Daoy (cell line): ENCODE measurements at places on chromosomes 12 and 14. TPM values are rescaled to one million over a fixed set of nuclear protein-coding genes. Genes with fewer than 3 reads are reported as not detected.
A peak's percentile ranks its signal among the peaks of the same experiment; 100 is the strongest.

The DENND5B gene
- 13.2 and 18.1 TPM in 2 replicates for total RNA-seq

The NRL gene
- total RNA-seq, result 3.1 and 5.9 TPM in 2 replicates

The DPF3 gene
- total RNA-seq, result 5.0 and 6.4 TPM in 2 replicates

The TPH2 gene
- not detected in 2 replicates for total RNA-seq

The SELPLG gene
- total RNA-seq, result 0.21 and 0.23 TPM in 2 replicates

The DDN gene
- 0.80 TPM in 1 of 2 replicates, not detected in the other for total RNA-seq

The UBE2N gene
- 130 and 223 TPM in 2 replicates for total RNA-seq

The MEG3 gene
- 13.5 and 14.3 TPM in 2 replicates for total RNA-seq

The NOVA1 gene
- total RNA-seq, result 0.65 and 2.4 TPM in 2 replicates

The PLEKHD1 gene
- total RNA-seq, result 0.06 TPM in 1 of 2 replicates, not detected in the other

DNA sequence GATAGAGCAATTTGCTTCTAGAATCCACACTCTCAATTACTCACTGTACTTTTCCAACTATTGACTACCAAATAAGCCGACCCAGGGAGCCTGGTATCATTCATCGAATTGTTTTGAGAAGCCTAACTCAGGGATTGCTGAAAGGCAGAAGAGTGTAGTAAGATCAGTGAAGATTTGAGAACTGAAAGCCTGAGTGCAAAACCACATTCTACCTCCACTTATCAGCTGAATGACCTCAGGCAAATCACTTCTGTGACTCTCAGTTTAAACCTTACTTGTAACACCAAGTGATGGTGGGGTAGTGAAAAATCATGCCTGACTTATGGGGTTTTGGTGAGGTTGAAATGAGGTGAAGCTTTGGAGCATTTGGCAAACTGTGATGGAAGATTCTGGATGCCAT lies 126.1 kb upstream of the MAX start:
- DNase-seq, result no peak

- DNase-seq, result peak; percentile 56
Measured at GRCh38 chr14:24806061-24806678, 172.2 kb upstream of the GZMB start.

DNA sequence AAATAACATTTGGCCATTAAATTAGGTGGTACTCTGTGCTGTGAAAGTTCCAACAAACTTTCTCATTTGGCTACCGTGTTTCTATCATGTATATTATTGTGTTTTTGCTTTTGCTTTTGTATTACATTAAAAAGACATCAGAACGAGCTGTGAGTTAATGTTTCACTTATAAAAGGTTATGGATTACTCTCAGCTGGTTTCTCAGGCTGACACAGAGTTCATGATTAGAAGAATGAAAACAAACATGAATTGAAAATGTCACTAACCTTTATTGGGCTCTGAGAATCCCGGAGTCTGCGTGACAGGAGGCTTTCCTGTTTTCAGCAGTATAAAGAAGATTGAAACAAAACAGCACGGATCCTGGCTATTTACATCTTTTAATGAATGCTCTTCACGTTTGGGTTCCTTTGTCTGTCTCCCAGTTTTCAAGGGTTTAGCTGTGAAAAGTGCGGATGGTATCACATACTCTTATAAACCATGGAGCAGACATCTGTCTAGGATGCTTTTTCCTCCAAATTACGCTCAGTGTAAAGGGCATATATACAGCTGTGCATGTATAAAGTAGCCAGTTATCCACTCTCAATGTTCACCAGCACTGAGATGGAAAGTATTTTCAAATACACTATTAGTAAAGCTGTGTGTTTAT lies 153.6 kb downstream of the PTCSC3 start:
- no peak for DNase-seq

- no peak for DNase-seq
Measured at GRCh38 chr14:65810322-65810721, 397.8 kb downstream of the FUT8 start.

GRCh38 chr12:77102123-77102522 lies 36.8 kb upstream of the E2F7 start:
- no peak for DNase-seq

DNA sequence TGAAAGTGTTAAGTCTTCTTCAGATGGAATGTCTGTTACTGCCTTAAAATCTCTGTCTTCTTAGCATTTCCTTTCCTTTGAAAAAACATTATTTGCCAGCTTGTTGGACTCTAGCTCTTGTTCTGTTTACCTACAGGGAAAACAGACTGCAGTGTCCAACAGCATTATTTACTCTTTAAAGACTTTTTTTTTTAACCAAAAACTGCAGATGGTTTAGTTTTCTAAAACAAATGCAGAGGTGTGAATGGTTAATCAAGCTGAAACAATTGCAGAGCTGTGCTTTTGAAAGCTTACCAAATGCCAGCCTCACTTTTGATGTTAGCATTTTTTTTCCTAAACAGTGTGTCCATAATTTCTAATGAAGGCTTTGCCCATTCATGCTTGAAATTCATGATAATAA lies 323.3 kb downstream of the TMEM117 start:
- DNase-seq, result no peak

GRCh38 chr14:75610834-75611233 lies 32.4 kb downstream of the FLVCR2 start:
- DNase-seq, result no peak

GRCh38 chr14:62745496-62745895 lies 299.8 kb downstream of the KCNH5 start:
- no peak for DNase-seq

GRCh38 chr14:26597589-26598080 lies at the start of gene NOVA1:
NOVA1 (minus strand) TSS chr14:26598033; CDS start chr14:26597436, 597 bp downstream.
- no peak for DNase-seq

- no peak for DNase-seq
Measured at GRCh38 chr14:100755649-100756048, 29.0 kb downstream of the DLK1 start.

GRCh38 chr14:100880271-100881101 lies 23.0 kb downstream of the RTL1 start:
- DNase-seq, result no peak

DNA sequence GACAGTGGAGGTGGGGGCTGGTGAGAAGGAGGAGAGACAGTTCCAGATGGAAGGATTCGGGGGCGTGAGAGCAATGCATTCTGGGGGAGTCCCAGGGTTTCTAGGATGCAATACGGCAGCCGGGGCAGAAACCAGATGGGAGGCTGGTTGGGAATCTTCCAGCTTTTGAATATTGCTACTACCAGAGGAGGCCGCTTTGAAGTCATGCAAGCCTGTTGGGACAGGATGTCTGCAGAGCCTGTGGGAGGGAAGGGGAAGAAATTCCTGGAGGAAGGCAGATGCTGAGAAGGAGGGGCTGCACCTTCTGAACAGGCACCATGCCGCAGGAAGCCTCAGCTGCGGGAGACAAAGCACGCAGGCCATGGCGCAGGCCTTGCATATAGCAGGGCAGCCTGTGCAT lies 105.4 kb downstream of the APAF1 start:
- DNase-seq, result no peak

GRCh38 chr12:65492998-65493912 lies 214.8 kb downstream of the MSRB3 start:
- DNase-seq, result peak; percentile 13

- no peak for DNase-seq
Measured at GRCh38 chr12:16833376-16834015, 227.5 kb upstream of the LMO3 start.

DNA sequence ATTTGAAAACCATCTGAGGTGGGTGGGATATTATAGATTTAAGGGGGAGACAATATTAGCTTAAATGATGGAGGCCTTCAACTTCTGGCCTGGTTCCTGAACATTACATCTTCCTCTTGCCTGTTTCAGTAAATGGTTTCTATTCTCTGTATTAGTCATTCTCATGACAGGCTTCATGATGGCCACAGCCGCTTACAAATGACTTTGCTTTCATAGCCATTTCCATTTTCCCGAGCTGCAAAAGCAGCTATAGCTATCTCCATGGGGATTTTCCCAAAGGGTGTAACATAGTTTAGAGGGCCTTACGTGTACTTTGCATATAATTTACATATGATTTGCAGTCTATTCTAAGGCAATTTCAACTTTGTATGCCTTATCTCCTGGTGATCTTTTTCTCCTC lies 121.8 kb downstream of the NRXN3 start:
- no peak for DNase-seq

DNA sequence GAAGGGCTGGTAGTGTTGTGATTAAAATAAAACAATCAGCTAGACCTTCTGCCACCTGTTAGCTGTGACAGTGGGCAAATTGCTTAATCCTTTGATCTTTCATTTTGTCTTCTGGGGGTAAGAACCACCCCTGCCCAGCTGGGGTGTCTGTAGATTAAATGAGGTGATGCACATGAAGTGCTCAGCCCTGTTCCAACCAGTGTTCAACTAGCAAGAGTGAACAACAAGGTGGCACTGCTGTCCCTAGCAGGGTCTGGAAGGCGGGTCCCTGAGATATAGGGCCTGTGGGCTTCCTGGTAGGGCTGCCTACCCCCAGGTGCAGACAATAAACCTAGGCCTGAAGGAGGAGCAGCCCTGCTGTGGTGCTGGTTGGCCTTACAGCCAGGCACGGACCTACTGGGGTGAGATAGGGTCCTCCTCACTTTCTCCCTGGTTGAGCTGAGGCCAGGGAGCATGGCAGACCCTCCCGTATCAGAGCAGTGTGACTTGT lies 60.6 kb downstream of the ARL6IP4 start:
- no peak for DNase-seq

DNA sequence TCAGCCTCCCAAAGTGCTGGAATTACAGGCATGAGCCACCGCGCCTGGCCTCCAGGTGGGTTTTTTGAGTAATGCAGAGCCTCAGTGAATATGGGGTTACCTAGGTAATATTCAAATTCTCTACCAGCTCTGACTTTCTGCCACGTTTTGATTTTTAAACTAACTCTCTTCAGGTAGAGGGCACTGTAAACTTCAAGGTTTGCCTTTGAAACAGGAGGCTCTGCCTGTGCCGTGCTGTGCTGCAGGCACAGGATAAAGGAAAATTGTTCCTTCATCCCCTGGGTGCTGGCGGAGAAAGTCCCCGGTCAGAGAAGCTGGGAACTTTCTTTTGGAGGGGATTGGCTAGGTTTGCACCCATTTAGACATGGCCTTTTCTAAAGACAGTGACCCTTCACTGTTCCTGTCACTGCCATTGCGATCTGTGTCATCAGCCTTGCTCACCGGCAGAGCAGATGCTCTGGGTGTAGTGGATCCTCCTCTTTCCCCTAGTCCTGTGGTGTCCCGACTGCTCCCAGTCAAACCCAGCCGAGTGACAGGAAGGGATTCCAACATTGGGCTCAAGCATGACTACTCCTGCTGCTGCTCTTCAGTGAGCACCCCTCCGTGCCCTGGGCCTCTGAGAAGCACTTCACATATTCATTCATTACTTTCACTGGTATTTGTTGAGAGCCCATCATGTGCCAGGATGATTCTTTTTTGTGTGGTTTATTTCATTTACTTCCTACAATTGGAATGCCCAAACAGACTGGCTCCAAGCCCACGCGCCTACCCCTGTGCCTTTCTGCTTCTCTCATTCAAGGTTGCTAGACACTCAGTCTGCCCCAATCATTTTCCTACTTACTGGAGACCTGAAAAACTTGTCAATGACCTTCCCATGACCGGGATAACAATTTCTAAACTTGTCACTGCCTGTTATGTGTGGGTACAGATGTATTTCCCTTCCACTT lies 103.6 kb downstream of the TMEM30B start:
- DNase-seq, result peak; percentile 80

DNA sequence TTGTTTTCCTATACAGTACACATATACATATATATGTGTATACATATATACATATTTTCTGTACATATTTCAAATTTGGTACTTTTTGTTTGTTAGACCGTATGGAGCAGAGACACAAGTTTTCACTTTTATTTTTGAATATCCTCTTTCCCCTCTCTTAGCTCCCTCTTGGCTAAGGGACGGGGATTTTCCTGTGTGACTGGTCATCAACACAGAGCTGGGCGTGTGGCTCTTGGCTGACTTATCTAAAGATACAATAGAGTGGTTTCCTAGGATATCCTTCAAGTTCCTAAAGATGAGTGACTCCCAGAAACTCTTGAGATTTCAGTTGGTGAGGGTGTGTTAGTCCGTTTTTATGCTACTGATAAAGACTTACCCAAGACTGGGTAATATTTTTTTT lies 1404.5 kb upstream of the TMEM132C start:
- DNase-seq, result no peak

DNA sequence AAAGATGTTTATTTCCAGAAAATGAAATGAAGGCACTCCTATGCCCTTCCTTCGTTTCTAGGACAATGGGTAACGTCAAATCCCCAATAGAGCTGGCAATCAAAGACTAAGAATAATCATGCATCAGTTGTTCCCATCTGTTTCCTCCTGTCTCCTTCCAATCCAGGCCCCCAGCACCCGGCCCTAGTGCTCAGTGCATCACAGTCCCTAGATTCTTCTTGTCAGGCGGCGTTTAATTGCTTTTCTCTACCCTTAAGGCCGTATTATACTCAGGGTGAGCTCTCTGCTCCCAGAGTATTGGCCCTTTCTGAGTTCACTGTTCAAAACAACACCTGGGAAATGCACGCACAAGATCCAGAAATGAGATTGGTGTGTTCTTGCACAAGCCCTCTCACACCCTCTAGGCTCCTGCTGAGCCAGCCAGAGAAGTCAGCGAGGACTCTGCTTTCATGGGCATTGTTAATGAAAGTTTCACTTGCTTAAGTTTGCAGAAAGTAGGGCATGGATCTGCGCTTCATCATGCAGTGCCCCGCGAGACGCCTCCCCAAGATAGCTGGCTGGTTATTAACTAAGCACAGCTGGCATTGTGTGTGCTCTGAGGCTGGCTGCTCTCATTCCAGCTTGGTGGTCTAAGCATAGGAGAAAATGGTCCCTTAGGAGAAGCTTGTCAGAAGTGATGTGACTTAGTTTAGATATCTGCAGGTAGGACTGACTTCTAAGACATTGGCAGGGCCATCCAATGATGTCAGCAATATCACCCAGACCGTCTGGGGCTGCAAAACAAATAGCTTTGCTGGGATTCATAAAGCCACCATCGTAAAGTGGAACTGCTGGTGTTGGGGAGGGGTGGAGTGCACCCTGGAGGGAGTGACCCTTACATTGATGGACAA lies 28.7 kb downstream of the CRACR2A start:
- no peak for DNase-seq

GRCh38 chr14:100748944-100749343 lies 22.3 kb downstream of the DLK1 start:
- no peak for DNase-seq

GRCh38 chr12:130871286-130872178 lies at the start of gene RAN:
RAN (plus strand) TSS chr12:130872066; CDS start chr12:130872594, 528 bp downstream.
- DNase-seq, result peak; percentile 97

DNA sequence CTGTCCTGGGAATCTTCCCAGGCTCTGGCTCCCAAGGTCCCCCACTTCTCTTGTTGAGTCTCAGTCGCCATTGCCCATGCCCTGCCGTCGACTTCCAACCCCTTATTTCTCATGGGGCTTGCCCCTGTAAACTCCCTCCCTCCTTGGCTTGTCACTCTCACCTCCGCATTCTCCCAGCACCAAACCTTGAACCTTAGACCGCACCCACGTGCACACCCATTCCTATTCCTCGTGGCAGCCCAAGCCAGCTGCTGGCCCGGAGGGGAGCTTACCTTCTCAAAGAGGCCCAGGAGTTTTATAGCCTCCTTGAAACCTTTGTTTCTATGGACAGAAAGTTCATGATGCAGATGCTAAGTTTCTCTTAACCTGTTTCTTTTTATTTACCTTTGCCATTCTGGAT lies 4.6 kb downstream of the JDP2 start:
- no peak for DNase-seq
